ENCODE measurements at places on chromosomes 5 and 9.

GRCh38 chr9:88049677-88050307 is 75.5 kb upstream of the CDK20 start:
- DNase-seq = no peak

- no peak for DNase-seq
These were observed 4.4 kb downstream of the PFN3 start for GRCh38 chr5:177396078-177396477.

DNA sequence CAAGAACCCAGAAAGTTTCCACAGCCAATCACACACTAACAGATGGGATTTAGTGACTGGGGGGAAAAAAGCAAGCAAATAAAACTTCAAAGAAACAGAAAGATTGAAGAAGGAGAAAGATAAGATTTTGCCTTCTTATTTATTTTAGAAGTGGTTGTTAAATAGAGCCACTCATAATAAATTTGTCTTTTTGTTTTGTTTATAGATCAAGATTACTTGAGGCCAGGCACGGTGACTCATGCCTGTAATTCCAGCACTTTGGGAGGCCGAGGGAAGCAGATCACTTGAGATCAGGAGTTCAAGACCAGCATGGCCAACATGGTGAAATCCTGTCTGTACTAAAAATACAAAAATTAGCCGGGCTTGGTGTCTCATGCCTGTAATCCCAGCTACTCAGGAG is 94.9 kb upstream of the RANBP3L start:
- no peak for DNase-seq

DNA sequence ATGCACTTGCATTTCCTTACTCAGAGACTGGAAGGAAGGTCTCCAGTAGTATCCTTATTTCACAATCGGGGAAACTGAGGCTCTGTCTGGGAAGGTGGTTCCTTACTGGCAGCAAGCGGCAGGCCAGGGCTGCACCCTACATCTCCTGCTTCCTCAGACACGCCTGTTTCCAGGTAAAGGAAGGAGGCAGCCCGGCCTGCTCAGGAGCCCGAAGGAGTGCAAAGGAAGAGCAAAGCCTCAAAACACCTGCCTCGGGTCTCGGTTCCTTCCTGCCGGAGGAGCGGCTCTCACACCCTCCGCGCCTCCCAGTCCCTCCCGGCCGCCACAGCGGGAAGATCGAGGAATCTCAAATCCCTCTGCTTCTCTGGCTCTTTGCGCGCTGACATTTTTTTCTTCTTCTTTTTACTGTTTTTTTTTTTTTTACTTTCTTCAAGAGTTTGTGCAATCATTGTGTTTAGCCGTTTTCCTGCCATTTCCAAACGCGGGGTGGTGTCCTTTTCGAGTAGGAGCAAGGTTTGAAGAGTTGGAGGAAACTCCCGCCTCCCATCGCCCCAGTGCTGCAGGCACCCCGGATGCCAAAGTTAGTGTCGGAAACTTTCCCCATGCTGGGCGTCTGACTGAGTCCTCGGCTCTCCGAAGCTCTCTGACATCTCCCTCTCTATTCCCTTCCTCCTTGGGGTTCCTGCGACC is 1.0 kb downstream of the GGTA1 start:
- no peak for DNase-seq

DNA sequence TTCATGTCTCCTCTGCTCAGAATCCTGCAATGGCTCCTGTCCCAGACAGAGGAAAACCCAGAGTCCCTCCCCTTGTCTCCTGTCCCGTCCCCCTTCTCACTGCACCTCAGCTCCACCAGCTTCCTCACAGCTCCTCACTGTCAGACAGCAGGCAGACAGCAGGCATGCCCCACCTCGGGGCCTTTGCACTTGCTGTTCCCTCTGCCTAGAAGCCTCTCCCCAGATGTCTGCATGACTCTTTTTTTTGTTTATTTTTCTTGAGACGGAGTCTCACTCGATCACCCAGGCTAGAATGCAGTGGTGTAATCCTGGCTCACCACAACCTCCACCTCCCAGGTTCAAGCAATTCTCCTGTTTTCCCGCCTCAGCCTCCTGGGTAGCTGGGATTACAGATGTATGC is 8.8 kb upstream of the SLC6A7 start:
- DNase-seq = no peak

GRCh38 chr5:135592312-135593045 is 13.7 kb upstream of the CXCL14 start:
- peak; percentile 56 for DNase-seq

DNA sequence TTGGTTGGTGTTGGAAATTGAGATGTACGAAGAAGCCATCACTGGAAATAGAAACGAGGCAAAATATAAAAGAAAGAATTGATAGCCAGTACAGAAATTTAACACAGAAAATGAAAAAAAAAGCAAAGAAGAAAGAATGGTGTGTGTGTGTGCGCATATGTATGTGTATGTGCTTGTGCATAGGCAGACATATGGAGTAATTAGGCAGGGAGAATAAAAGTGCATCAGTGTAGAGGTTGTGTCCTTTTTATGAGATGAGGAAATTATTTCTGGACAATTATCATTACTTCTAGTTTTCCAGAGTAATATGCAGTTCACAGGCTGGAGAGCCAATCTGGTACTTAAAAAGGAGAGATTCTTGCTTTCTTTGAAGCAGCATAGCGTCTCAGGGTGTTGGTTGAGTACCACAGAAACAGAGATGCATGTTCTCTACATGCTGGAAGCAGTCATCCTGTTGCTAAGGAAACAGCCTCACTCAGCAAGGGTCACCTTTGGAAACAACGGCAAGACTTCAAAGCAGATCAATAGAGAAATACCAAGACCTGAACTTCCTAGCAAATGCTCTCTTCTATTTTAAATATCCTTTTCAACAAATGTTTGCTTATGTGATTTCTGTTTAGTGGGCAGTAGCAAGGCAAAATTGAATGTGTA is 172.7 kb downstream of the TAF11L14 start:
- no peak for DNase-seq

DNA sequence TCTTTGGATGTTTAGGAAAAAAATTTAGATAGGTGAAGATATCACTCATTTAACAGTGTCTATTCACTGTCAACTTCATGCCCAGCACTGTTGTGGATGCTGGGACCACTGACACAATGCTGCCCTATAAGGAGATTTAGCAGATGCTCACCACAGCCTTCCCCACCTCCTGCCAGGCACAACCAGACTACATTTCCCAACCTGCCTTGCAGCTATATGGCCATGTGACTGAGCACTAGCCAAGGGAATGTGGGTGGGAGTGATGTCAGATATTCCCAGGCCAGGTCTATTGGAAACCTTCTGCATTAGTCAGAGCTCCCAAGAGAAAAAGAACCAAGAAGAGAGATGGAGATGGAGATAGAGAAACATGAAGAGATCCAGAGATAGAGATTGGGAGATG is 302.6 kb upstream of the TAS2R1 start:
- DNase-seq = no peak

DNA sequence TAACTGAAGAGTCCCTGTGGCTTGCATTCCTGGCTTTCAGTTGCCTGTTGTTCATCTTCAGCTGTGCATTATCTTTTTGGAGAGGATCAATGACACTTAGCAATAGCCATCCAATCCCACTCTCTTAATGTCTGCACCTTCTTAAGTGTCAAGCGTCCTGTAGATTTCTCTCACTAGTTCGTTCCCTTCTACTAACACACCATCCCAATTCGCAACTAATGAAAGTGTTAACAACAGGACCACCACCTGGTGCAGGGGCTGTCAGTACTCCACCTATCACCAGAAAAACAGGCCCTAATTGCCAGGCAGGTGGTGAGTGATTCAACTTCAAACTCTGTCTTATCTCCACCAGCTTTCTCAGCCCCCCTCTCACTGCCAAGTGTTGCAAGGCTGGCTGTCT is 169.4 kb upstream of the EFNA5 start:
- DNase-seq = no peak

- no peak for DNase-seq
These were observed 29.6 kb downstream of the MAML1 start for GRCh38 chr5:179762079-179762780.

- DNase-seq = no peak
These were observed 74.0 kb upstream of the SPTLC1 start for GRCh38 chr9:92188969-92189781.

DNA sequence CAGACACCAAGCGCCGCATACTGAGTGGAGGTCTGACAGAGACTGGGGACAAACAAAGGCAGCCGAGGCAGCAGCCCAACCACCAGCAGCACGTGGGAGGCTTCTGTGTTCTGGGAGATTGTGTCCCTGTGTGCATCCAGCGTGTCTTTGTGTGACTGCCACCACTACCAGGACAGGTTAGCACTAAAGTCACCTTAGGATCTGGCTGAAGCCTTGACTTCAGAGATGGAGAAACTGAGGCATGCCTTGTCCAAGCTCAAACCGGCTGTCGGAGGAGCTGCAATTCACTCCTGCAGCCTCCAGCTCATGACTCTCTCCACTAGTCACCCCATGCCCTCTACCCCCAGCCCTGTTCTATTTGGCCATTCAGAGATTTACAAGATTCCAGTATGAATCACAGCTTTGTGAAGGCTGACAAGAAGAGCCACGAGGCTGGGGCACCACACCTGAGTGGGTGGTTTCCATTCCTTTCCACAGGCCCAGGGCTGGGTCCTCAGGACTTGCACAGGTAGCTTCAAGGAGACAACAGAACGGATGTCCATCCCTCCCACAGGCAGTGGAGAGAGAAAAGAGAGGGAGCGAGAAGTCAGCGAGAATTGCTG is 69.3 kb downstream of the SHB start:
- DNase-seq = no peak

DNA sequence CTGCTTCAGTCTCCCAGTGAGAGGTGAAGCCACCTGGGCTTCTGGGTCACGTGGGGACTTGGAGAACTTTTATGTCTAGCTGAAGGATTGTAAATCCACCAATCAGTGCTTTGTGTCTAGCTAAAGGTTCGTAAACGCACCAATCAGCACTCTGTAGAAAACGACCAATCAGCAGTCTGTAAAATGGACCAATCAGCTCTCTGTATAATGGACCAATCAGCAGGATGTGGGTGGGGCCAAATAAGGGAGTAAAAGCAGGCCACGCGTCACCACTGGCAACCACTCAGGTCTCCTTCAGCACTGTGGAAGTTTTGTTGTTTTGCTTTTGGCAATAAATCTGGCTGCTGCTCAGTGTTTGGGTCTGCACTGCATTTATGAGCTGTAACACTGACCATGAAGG is 69.1 kb upstream of the NREP start:
- no peak for DNase-seq

GRCh38 chr9:112007575-112008240 is 111.1 kb downstream of the UGCG start:
- no peak for DNase-seq

DNA sequence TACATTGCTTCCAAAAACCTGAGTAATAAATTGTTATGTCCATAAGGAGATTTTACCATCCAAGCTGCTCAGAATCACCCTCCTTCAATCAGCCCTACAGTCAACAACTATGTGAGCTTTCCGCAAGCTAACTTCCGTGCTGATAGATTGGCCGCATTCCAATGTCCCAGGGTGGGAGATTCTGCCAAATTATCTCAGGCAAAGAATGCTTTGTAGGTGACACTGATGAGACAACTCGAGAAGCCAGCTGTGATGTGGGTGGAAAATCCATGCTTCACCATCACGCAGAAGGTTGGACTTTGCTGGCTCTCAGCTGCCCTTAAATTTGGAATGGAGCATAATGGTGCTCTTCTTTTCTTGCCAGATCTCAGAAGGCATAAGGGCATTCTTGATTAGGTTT is 44.9 kb upstream of the HCN1 start:
- DNase-seq = no peak

DNA sequence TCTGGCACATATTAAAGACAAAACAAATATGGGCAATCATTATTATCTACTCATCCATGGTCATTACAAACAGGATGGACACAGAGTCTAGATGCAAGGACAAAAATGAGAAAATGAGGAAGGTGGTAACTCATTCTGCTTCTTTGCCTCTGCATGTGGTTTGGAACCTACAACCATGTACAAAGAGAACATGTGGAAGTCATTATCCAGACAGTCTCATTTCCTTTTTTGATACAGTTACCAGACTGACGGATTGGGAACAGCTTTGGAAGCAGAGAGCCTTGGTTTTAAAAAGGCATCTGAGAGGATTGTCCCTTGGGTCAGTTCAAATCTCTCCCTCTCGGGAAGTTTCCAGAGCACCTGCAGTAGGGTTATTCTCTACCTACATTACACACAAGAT is 433.4 kb upstream of the TNC start:
- DNase-seq = no peak

GRCh38 chr5:8601831-8602354 is 732.9 kb downstream of the MTRR start:
- DNase-seq = no peak

DNA sequence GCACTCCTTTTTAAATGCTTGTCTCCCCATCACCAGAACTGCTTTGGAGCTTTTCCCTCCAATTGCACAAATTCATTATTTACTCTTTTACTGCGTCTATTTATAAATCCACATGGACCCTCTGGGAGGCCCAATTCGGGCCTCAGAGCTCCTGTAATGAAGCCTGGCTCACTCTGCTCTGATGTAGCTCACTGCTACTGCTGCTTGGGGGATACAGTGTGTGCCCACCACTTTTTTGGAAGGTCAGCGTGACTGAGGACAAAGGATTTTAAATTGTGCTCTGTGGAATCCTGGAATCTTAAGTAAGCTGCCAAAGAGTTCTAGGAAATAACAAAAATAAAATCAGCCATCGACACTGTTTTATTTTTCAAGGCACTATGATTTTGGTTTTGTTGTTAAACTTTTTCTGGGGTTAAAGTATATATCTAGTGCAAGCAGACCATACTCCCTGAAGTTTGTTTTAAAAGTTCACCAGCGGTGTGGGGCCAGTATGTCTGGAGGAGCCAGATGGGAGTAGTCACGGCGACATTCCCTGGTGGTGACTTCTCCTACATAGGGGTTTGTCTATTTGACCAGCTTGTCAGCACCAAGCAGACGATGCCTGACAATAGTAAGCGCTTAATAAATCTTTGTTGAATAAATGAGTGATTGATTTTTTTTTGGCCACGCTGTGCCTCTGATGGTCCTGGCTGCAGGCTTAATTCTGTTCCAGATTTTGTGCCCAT is 142.8 kb downstream of the TMEM38B start:
- no peak for DNase-seq

GRCh38 chr5:77777281-77777892 is 1.2 kb upstream of the TBCA start:
- DNase-seq = no peak

GRCh38 chr5:145220481-145220880 is 614.7 kb downstream of the PRELID2 start:
- no peak for DNase-seq

DNA sequence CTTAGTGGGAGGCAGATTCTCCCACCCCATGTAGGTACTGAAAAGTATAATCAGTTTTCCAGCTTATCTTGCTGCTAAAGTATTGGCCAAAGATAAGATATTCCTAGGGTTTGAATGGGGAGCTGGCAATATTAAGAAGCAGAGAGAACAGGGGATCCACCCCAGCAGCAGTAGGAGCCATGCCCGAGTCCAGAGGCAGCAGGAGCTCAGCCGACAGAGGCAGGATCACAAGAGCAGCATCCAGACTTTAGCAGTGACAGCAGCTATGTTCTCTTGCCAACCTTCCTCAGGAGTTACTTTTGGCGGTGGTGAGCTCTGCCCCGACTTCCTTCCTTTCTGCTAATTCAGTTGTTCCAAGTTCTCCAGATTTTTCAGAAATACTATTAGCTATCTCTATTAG is 224.5 kb downstream of the GADD45G start:
- DNase-seq = no peak

- no peak for DNase-seq
These were observed 93.2 kb downstream of the LIX1 start for GRCh38 chr5:97049175-97049574.

GRCh38 chr9:77833561-77834429 is 185.7 kb upstream of the GNA14 start:
- DNase-seq = no peak

- DNase-seq = no peak
These were observed 15.5 kb upstream of the SLC36A3 start for GRCh38 chr5:151318850-151319732.

Data from coronary artery (tissue), 2 donors.